ENCODE measurements at places on chromosomes 5 and 9. TPM values are rescaled to one million over a fixed set of nuclear protein-coding genes. Genes with fewer than 3 reads are reported as not detected.
A peak's percentile ranks its signal among the peaks of the same experiment; 100 is the strongest.

The HRH2 gene
- 3.1 TPM for polyA plus RNA-seq

The F2RL2 gene
- 0.44 TPM for polyA plus RNA-seq

- DNase-seq: peak; percentile 54
These were observed at the start of gene PLEKHG4B for GRCh38 chr5:91556-92263. Gene PLEKHG4B (plus strand): TSS chr5:92168. CDS start chr5:92232, 64 bp downstream.

GRCh38 chr9:138083873-138084272 is 206.3 kb downstream of the CACNA1B start:
- no peak for DNase-seq

GRCh38 chr5:12320331-12320730 is 416.1 kb upstream of the CTNND2 start:
- no peak for DNase-seq

The GARNL3 gene
- polyA plus RNA-seq: 13.7 TPM

The NMUR2 gene
- 0.27 TPM for polyA plus RNA-seq

The ANKDD1B gene
- 3.8 TPM for polyA plus RNA-seq

GRCh38 chr9:137449931-137450538 is 8.9 kb upstream of the ENTPD8 start:
- DNase-seq: no peak

GRCh38 chr9:77773381-77773780 is 125.3 kb upstream of the GNA14 start:
- no peak for DNase-seq

DNA sequence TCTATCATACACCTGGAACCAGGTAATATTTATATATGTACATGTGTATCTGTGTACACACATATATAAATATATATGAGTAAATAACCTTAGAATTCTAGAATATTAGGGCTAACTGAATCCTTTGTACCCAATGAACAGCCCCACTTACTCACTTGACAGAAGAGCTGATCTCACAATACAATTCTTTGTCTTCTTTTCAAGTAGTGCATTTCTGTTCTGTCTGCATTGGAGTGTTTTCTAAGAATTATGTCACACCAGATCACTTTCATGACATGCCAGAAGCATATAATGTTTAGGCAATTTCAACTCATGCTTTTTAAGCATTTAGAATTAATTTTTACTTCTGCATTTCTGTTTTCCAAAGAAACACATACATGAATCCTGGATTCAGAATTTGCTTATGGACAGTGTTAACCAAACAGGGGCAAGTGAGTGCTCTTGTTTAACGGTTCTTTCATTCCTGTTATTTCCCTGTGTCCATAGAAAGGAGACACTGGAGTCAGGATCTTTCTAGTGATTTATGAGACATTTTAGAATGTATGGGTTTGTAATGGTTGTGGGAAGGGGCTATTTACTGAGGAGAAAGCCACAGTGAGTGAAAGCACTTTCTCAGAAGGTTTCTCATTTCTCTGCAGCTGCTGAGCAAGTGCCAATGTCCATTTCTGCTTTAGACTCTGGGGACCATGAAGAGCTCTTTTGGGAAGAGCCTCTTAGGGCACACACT is 123.2 kb downstream of the RMI1 start:
- no peak for DNase-seq

The PCDHGA7 gene
- 2.5 TPM for polyA plus RNA-seq

DNA sequence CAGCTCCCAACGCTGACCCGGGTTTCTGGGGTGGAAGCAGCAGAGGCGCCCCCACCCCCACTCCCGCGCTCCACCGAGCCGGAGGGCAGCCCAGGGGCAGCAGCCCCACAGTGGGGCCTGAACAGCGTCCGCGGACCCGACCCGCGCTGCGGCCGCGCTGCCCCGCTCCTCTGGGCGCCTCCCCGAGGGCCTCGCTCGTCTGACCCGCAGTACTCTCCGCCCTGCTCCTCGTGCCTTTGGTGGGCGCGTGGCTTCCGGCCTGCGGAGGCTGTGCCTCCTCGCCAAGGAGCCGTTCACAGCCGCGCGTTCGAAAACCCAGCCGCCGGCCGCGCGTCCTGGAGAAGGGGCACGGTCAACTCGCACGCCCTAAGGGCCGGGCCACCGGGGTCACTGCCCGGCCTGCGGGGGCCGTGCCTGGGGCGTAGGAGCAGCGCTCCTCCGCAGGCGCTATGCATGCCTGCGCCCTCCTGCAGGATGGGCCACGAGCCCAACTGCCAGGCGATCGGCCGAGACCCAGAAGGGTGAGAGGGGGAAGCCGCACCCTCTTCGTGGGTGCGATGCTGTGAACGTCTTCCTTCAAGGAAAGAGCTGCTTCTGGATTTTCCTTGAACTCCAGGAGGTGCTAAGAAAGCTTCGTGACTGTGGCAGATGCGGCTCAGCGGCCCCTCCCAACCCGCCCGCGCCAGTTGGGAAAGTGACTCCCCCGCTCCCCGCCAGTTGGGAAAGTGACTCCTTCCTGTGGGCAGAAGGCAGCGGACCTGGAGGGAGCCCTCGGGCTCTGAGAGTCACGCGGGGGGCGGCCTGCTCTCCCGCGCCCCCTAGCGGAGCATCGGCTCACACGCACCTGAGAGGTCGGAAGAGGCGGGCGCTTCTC is 82.7 kb downstream of the HSD17B3 start:
- DNase-seq: no peak

The PAEP gene
- polyA plus RNA-seq: not detected

The ALG2 gene
- 43.6 TPM for polyA plus RNA-seq

The CBY3 gene
- 0.29 TPM for polyA plus RNA-seq

DNA sequence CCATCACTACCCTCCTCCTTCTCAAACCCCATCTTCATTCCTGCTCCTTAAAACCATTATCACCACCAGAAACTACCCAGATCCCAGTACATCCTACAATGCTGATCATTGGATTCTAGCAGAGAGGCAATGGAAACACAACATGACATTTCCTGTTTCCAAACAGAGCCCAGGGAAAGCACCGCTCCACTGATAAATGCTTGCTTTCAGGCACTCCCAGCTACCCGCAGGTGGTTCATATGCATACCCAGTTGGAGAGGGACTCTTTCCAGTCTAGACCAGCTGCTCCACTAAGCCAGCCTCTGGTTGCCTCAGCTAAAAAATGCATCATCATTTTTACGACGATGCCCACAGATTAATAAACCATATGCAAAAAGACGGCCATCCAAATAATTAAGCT is 39.2 kb upstream of the ACO1 start:
- no peak for DNase-seq

GRCh38 chr9:135574943-135575342 is 13.4 kb downstream of the PAEP start:
- no peak for DNase-seq

GRCh38 chr9:122180633-122181032 is 20.9 kb downstream of the MORN5 start:
- no peak for DNase-seq

DNA sequence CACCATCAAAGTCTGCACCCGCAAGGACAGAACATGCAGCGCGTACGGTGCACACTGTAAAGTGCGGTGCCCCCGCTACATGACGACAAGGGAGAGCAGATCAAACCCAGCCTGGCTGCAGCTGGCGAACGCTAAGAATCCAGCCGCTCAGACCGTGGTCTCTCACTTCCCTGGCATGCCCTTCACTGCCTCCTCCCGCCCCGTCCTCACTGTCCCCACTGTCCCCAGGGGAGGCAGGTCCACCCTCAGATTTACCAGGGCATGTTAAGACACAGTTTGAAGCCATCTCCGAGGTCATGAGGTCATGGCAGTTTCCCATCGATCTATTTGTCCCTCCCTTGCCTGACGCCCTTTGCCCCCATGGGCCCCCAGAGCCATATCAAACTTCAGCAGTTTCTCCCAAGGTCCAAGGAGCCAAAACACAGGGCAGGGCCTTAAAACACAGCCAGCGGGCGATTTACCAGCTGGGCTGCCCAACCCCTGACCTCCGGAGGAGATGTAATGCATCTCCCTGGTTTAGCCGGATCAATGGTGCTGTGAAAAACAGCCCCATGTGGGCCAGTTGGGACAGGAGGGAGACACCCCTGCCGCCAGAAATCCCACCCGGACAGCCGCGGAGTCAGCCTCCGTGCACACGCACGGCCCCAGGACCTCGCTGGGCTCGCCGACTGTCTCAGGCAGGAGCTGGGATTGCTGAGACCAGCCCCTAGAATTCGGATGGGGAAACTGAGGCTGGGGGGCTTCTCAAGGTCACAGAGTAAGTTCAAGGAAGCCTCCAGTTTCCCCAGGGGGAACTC is 52.3 kb upstream of the FUBP3 start:
- DNase-seq: no peak

- DNase-seq: no peak
These were observed 386.9 kb upstream of the SMC2 start for GRCh38 chr9:103707181-103707580.

GRCh38 chr5:122845229-122846050 is at the start of gene SNX24:
Gene SNX24 (plus strand): TSS chr5:122845613. CDS start chr5:122845634, 21 bp downstream.
- DNase-seq: peak; percentile 69

GRCh38 chr5:56962286-56962685 is 10.4 kb upstream of the MIER3 start:
- DNase-seq: no peak

DNA sequence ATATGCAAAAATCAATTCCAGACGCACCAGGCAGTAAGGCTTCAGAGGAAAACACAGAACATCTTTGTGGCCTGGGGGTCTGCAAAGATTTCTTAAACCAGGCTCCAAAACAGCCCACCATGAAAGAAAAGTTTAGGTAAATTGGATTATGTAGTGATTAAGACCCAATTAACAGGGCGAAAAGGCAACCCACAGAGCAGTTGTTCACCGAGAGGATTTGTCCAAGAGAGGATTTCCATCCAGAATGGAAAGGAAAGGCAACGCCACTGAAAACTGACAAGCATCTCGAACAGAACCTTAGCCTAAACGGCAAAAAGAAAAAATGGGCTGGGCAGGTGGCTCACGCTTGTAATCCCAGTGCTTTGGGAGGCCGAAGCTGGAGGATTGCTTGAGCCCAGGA is 37.4 kb downstream of the GLT6D1 start:
- DNase-seq: no peak
